Stimulated activated CD4-positive, alpha-beta T cell treated with anti-CD3 and anti-CD28 coated beads, Interleukin-12 subunit alpha, Interleukin-12 subunit beta, amount 100 ng/mL, for 48 hours (primary cell): ENCODE measurements at places on chromosomes 6 and 20.

- no peak for DNase-seq
Observed at GRCh38 chr20:8228315-8228714, 96.2 kb downstream of the PLCB1 start.

GRCh38 chr6:162973151-162973872, 245.5 kb downstream of the PACRG start:
- DNase-seq: no peak

DNA sequence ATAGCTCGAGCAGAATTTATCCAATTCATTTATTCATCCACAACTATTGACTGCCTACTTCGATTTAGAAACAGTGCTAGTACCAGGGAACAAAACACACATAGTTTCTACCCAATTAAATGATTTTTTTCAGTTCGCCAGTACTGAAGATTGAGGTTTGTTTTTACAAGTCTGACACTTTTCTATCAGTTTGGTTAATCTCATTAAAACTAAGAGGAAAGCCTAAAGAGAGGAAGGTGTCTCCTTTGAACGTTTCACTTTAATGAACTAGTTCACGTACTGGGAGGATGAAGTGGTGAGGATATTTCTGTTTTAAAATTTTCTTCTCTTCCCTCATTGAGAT, 570 bp upstream of the ANKS1A start:
- no peak for DNase-seq

- DNase-seq: no peak
Observed at GRCh38 chr6:31351401-31352309, 5.3 kb downstream of the HLA-B start.

DNA sequence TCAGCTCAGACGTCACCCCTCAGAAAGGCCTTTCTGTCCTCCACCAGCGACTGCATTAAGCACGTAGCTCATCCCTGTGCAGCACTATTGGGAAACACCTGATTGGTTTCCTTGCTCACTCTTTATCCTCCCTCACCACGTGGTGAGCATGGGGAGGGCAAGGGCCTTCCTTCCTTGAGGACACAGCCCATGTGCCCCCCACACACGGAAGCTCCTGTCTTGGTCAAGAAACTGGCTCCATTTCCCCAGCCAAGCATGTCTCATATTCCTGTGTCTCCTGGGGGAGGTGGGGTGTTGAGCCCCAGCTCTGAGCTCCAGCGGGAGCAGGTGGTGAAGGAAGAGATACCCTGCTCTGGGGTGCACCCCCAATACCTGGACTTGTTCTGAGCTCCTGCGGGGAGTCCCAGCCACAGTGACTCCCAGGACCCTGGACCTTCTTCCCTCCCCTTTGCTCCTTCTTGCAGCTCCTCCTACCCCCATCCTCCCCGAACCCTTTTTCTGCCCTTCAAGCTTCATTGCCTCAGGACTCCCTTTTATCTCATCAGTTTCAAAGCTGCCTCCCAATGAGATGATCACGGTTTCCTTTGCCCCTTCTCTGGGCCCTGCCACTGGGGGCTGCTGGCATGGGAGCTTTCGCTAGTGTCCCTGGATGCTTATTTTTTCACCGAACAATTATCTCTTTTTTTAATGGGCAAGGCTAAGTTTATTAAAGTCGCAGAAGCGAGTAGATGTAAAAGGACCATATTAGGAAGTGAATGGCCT, 230.1 kb downstream of the TFAP2C start:
- DNase-seq: no peak

- no peak for DNase-seq
Observed at GRCh38 chr20:13739731-13740649, 44.7 kb downstream of the ESF1 start.

GRCh38 chr20:50067461-50067860, 45.5 kb downstream of the UBE2V1 start:
- no peak for DNase-seq

- no peak for DNase-seq
Observed at GRCh38 chr6:40160826-40161225, 226.6 kb upstream of the MOCS1 start.

DNA sequence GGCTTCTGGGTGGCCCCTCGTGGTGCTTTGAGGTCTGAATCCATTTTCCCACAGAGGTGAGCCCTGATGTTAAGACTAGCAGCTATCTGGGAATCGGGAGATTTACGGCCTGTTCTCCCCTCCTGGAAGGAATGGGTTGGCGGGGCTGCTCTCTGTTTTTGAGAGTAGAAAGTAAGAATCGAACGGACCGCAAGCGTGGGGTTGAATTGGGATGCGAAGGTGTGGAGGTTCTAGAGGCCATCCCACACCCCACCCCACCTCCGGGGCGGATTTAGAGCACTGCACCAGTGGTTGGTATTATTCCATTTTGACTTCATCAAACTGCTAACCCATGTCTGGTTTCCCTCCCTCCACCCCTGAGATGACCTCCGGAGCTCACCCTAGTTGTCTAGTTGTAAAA, 11.5 kb downstream of the PYGB start:
- DNase-seq: no peak

GRCh38 chr20:56723331-56723730, 94.2 kb downstream of the TFAP2C start:
- no peak for DNase-seq
